ENCODE measurements at places on chromosomes 5 and 9.

DNA sequence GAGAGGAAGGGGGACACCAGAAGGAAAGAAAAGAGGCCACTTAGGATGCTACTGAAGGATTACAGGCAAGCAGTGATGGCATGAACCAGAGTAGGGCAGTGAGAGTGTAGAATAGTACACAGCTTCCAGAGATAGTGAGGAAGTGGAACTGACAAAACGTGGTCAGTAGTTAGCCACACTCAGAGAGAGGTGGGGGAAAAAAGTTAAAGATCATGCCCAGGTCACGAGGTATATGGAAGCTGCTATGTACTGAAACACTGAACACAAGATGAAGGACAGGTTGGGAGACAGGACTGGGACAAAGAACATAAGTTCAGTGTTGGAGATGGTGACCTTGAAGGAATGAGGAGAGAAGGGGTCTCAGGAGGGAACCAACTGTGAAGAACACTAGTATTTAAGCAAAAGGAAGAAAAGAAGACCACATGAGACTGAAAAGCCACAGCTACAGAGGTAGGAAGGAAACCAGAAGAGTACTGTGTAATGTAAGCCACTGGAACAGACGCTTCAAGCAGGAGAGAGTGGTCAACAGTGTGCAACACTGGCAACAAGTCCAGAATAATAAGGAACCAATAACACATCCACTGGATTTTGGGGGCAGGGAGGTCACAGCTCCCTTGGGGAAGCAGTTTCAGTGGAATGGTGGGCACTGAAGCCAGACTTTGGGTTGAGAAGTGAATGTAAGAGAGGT is 45.5 kb downstream of the ELL2 start:
- no peak for DNase-seq

DNA sequence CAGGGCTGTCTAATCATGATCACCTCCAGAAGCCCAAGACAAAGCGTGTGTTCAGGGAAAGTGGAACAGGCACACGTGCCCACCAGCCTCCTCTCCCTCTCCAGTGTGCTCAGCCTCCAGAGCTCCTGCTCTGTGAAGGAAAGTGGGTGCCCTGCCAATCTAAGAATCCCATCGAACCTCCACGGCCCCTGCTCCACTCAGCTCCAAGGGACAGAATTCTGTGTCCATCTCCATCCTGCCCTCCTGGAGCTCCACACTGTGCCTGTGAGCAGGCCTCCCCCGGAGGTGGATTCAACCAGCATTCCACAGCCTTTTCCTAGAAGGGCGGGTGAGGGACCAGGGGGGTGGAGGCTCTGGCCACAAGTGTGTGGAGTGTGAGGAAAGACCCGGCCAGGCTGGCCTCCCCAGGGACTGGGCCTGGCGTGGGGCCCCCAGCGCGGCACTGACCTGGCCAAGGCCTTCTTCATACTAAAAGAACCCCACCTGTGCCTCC is 6.0 kb downstream of the EEIG1 start:
- no peak for DNase-seq

GRCh38 chr5:54243483-54244080 is 66.8 kb downstream of the ARL15 start:
- peak; percentile 22 for DNase-seq

GRCh38 chr9:87059772-87060171 is 112.5 kb upstream of the GAS1 start:
- DNase-seq: no peak

- DNase-seq: peak; percentile 51
Observed at GRCh38 chr5:43041669-43042175, 1.6 kb upstream of the ANXA2R start.

DNA sequence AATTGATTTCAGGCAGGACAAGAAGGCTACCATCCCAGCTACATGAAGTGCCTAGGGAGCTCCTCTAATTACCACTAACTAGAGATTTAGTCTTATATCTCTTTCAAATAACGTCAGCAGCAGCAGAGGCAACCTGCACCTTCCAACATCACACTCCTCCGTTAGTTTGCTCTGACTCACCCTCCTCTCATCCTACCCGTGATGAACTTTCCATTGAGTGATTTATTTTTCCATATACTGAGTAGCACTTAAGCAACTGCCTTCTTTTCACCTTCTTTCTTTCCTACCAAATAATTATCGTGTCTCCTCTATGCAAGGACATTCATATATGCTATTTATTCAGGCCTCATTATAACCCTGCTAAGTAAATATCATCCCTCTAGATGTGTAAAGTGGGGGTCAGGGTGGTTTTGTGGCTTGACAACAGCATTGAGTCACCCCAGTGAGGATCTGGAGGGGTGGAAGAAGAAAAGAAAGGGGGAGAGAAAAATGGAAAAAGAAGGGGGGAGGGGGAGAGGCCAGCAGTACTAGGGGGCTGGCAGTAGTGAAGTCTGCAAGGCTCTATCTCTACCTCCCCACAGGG is 64.6 kb upstream of the CAST start:
- no peak for DNase-seq

DNA sequence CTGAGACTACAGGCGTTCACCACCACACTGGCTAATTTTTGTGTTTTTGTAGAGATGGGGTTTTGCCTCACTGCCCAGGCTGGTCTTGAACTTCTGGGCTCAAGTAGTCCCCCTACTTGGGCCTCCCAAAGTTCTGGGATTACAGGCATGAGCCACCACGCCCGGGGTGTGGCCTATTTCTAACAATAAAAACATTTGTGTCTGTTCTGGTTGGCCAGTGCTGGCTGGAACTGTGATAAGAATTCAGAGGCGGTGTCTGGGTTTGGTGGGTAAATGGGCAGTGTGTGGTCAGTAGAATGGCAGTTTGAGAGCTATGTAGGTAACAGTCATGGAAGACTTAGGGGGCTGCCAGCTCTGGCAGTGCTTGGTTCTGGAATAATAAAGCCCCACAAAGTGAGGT is 46.9 kb upstream of the SYNPO start:
- no peak for DNase-seq

GRCh38 chr9:68668127-68668526 is 36.9 kb upstream of the PIP5K1B start:
- DNase-seq: no peak

GRCh38 chr5:91383956-91384300 is 811 bp upstream of the ARRDC3 start:
- DNase-seq: no peak

DNA sequence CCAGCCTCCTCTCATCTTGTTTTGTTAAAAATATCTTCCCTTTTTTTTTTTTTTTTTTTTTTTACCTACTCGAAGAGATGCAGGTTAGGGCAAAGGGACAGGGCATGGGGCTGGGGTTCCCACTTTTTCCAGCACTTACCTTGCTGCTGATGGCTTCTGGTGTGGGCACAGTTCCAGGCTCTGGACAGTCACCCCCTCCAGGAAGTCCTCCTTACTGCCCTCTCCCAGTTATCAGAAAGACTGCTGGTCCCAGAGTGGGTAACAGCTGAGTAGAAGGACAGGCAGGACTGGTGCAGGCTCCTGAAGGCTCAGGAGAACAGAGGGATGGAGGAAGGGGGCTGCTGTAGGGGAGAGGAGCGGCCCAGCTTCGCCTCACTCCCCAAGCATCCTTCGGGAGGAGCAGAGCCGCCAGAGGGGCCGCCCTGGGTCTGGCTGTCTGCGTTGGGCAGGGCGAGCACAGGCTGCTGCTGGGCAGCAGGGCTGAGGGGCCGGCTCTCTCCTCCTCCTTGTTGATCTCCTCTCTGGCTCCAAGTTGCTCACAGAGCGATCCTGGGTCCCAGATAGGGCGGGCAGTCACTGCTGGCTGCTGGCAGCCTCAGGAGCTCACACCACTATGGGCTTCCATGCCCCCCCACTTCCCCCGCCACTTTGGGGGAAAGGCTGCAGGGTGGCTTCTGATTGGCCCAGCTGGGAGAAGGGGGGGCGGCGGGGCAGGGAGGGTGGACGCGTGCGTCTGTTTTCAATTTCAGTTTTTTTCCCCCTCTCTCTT is at the start of gene PDGFRB:
Gene PDGFRB, minus strand, starts transcription at position 588 of the 769 bp plus-strand sequence. CDS start 18,798 bp downstream, outside the sequence.
- peak; percentile 36 for DNase-seq

GRCh38 chr9:126468141-126468825 is 141.7 kb downstream of the MVB12B start:
- DNase-seq: no peak

- no peak for DNase-seq
Observed at GRCh38 chr5:65512170-65512937, 30.6 kb upstream of the ADAMTS6 start.

DNA sequence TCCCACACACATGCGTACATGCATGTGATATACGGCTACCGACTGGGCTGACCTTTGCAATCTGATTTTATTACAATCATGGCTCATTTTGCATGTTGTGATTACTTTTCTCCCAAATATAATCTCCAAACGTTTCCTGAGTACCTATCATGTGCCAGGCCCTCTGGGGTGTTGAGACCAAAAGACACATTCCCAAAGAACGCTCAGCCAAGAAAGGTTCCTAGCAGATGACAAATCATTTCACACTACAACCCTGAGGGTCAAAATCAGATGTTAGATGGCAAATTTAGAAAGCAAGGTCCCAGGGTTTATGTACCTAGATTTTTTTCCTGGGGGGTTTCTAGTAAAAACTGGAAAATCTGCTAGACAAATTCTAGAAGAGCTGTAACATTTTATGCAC is 32.4 kb upstream of the SLC25A51 start:
- no peak for DNase-seq

DNA sequence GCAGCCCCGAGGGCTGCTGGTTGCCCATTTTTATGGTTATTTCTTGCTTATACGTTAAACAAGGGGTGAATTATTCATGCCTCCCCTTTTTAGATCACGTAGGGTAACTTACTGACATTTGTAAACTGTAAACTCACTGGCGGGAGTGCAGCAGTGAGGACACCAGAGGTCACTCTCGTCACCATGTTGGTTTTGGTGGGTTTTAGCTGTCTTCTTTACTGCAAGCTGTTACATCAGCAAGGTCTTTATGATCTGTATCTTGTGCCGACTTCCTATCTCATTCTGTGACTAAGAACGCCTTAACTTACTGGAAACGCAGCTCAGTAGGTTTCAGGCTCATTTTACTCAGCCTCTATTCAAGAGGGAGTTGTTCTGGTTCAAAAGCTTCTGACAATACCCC is 155.0 kb upstream of the PRDM9 start:
- DNase-seq: peak; percentile 7

- DNase-seq: peak; percentile 34
Observed at GRCh38 chr9:109320331-109320741, 523 bp downstream of the EPB41L4B start.

GRCh38 chr5:116358911-116359418 is 215.7 kb downstream of the SEMA6A start:
- DNase-seq: no peak

All from NCI-H146 (cell line).